GM04504 (cell line): ENCODE measurements at places on chromosomes 1 and 21.

DNA sequence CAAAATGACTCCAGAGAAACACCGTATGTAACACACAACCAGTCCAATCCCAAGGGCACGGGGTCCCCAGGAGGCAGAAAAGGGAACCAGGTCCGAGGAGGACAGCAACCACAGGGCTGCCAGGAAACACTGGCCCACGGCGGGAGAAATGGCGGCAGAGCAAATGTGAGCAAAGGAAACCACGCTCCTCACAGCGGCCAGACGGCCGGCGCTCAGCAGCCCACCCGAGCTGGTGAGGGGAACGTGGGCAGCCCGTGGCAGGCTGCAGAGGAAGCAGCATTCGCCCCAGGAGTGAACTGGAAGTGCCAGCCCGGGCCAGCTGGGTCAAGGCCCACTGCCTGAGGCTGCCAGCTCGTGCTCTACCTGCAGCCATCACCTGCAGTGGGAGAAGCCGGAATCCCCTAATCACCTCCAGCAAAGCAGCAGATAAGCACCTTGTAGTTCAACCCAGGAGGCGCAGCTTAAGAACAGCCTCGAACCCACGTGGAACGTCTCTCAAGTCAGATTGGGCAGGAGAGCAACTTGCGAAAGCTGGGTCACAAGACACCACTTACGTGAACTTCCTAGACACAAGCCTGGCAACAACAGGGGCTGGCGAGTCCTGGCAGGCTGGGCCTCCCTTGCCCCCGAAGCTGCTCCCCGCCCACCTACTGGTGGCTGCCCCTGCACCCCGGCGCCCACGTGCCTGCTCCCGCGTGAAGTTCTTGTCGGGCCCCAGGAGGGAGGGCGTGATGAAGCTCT is 6.7 kb downstream of the SLC19A1 start:
- DNase-seq: no peak

DNA sequence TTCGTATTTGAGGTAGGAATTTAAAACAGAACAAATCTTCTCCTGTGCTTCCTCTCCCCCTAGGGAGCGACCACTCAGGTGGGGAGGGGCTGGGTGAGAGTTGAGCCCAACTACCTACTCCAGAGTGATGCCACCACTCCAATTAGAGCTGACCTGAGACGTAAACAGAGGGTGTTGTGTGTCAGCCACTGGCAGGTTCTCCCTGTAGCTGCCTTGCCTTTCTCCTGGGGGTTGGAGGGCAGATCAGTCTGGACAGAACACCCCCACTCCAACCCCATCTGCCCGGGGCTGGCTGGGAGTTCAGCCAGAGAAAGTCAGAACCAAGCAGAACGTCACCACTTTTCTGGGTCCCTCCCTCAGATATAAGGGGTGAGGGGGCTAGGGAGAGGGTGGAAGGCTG is 2.0 kb downstream of the HPDL start:
- DNase-seq: no peak

- peak; percentile 36 for DNase-seq
These were observed 475.4 kb upstream of the NR5A2 start for GRCh38 chr1:199551967-199552565.

GRCh38 chr1:171787686-171788480 is 6.4 kb downstream of the METTL13 start:
- DNase-seq: no peak

DNA sequence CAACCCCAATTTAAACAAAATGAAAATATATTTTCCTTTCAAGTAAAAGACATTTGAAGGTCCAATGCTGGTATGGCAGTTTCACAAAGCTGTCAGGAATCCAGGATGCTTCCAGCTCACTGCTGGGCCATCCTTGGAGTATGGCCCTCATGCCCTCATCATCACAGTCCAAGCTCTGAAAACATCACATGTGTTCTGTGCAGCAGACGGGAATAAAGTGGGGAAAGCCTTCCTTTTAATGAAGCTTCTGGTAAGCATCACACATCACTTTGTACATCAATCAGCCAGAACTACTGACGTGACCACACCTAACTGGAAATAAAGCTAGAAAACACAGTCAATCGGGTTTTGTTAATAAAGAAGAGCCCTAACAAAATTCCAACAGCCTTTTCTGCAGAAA is 22.7 kb downstream of the CDC42BPA start:
- DNase-seq: no peak

DNA sequence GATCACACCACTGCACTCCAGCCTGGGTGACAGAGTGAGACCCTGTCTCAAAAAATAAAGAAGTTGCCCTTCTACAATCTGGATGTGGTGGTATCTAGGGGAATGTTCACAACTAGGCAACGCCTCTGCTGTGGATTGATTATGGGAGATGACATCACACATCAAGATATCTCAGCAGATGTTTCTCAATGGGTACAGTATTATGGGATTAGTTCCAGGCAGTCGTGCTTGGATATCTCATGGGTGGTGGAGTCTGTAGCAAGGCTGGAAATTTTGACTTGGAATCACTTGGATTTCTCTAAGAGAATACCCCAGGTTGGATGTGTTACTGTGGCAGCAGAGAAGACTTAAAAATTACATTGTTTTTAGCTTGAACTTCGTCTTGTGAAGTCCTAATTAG is 7.7 kb downstream of the IFNAR2 start:
- DNase-seq: no peak

DNA sequence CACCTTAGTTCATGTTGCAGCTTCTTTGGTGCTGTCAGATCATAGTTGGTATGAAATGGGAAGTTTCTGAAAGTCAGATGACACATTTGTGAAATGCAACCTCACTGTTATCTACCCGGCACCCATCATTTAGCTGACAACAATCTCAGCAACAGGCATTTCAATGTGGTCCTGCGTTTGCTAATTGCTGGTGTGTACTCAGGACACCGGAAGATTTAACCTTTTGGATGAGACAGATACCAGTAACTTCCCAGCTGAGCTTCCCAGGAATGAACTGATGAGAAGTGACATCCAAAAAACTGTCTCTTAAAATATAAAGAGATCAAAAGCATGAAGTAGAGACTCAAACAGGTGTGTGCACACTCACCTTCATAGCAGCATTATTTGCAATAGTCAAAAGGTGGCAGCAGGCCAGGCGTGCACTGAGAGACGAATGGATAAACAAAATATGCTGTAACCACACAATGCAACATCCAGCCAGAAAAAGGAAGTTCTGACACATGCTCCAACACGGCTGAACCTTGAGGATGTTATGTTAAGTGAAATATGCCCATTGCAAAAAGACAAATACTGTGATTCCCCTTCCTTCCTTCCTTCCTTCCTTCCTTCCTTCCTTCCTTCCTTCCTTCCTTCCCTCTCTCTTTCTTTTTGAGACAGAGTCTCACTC is 7.9 kb upstream of the CLDN14 start:
- no peak for DNase-seq

DNA sequence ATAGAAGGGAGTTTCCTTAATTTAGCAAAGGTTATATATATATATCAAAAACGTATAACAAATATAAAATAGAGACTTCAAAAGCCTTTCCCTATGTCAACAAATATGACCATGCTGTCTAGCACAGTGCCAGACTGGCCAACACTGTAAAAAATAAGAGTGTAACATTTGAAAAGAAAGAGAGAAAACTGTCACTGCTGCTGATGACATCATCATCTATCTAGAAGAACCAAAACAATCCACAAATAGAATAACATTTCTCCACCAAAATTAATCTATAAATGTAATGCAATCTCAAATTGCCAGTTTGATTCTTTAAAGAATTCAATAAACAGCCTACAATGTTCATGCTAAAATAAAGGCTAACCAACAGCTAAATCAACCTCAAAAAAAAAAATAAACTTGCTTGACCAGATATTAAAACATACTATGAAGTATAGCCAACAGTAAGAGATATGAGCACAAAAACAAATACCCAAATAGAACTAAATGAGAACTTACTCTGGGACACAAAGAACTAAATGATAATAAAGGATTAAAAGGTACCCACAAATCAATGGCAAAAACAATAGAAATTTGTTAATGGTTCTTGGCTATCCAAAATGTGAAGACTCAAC is 50.2 kb downstream of the ENAH start:
- DNase-seq: no peak

DNA sequence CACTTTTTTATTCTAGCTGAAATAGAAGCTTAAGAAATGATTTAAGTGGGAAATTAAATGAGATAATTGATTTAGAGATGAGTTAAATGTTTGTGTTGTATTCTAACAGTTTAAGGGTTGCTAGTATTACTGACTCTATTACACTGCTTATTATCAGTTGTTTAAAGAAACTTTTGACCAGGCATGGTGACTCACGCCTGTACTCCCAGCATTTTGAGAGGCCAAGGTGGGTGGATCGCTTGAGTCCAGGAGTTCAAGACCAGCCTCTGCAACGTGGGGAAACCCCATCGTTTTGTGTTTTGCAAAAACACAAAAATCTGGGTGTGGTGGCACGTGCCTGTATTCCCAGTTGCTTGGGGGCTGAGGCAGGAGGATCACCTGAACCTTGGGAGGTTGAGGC is 14.2 kb downstream of the CLIC4 start:
- DNase-seq: no peak

DNA sequence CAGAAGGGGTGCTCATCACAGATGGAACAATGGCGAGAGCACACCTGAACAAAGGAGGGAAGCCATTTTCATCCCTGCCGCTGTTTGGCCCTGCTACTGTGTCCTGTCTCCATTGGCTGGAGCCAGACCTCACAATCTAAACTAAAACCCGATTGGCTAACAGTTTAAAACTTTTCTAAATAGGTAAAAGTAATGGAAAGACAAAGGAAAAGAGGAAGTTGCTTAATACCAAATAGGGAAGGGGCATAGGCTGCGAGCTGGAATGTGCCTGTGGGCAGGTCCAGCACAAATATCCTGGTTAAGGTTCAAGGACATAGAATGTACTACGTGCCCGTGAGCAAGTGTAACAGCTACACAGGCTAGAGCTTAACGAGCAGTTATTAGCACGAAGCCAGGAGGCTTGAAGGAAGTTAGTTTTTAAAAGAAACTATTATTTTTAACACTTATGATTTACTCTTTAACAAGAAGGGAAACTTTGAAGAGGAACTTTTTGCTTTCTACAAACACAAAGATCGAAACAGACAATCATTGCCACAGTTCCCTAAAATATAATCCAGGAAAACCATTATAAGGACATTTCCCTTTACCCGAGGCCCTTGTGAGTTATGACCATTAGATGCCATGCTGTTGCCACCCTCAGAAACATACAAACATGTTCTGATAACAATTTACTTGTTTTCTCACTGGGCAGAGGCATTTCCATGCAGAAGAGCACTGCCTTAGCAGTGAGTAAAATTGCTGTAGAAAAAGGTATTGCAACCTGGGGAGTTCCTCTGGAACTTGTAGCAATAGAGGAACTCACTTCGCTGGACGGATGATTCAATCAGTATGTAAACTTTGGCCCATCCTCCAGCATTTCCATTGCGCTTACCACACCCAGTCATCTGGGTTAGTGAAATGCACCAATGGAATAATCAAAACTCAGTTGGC is 4.8 kb upstream of the PTTG1IP start:
- no peak for DNase-seq

GRCh38 chr1:150406483-150406882 is 42.5 kb downstream of the RPRD2 start:
- DNase-seq: no peak

GRCh38 chr1:21764615-21765423 is 18.1 kb downstream of the USP48 start:
- DNase-seq: peak; percentile 90

- peak; percentile 51 for DNase-seq
These were observed 127.5 kb downstream of the UCK2 start for GRCh38 chr1:165954940-165955339.

GRCh38 chr1:196779093-196779492 is 4.5 kb downstream of the CFHR3 start:
- no peak for DNase-seq

DNA sequence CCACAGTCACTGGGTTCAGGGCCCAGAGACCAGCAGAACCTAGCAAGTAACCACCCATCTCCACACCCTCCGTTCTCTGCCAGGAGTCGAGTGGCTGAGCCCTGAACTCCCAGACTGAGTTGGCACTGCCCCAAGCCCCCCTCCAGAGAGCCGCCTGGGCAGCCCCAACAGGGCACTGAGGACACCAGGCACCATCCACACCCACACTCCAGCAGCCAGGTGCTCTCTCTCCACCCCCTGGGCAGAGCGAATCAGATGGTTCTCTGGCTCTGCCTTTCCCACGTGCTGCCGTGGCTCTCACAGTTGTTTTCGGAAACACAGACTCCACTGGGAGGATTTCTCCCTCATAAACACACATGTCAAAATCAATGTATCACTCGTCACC is 13.6 kb downstream of the WDR4 start:
- no peak for DNase-seq

DNA sequence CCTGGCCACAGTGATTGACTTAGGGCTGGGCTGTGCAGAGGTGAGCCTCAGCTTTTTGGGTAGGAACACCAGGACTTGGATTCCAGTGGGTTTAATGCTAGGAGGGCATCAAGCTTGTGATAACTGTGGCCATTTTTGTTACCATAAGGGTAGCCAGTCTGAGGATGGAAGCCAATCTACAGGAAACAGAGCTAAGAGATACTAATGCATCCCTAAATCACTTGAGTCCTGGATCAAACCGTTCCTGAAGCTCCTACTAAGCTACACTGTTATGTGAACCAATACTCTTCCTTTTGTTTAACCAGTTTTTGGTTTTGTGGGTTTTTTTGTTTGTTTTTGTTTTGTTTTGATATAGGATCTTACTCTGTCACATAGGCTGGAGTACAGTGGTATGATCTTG is 12.2 kb downstream of the KIAA2013 start:
- DNase-seq: no peak

- no peak for DNase-seq
These were observed 10.1 kb downstream of the SLC44A5 start for GRCh38 chr1:75600781-75601180.

GRCh38 chr1:35809114-35810095 is 1.6 kb downstream of the AGO4 start:
- no peak for DNase-seq

GRCh38 chr21:31030367-31031106 is 7.7 kb downstream of the KRTAP19-8 start:
- no peak for DNase-seq

DNA sequence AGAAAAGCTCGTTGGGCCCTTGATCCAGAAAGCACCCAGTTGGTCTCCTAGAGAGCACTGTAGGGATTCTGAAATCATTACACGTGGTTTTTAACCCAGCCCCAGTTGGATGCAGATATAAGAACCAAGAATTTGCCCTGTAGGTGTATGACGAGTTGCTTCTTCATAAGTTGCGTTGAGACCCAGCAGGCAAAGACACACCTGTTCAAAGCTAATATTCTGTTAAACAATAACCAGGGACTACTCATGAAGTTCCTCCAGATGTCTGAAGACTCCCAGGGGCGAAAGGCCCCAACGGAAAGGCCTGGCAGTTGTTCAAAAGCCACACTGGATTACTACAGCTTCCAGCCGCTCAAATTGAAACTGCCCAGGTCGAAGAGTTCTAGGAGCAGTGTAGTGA is 88.6 kb upstream of the HNRNPU start:
- DNase-seq: no peak

DNA sequence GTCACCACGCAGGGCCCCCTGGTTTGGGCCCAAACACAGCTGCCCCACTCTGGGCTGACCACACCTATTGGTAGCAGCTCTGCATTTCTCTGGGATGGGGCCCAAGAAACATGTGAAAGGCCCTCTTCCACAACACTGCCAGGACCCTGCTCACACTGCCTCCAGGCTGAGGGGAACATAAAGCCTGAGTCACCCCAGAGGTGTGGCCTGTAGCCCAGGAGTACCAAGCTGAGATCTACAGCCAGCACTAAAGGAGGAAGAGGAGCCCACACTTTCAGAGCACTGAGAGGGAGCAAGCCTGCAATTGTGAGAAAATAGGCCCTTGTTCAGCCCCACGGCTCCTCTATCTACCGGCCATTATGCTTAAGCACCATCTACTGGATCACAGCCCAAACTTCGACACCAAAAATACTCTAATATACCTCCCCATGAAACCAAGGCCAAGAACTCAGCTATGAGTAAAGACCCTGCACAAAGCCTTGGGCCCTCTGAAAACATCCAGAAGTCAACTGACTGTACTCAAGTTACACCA is 14.4 kb upstream of the OR2T10 start:
- DNase-seq: no peak
